ENCODE measurements at places on chromosomes 7 and 10. TPM values are rescaled to one million over a fixed set of nuclear protein-coding genes. Genes with fewer than 3 reads are reported as not detected.

Gene THSD7A
- 6.8 TPM for total RNA-seq

Gene RALA
- 13.6 TPM for total RNA-seq

Gene EGR2
- 6.8 TPM for total RNA-seq

DNA sequence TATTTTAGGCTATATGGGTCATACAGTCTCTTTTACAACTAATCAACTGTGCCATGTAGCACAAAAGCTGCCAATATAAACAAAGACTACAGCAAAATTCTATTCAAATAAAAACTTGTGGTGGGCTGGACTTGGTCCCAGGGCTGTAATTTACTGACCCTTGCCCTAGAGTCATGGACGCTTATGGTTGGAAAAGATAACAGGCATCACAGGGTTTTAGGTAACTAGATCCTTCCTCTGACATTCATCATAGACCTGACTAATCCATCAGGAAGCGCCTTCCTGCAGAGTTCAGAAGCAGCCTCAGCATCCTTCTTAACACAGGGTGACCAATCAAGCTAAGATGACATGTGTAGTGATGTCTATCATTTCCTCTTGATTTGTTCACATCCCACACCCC lies 40.2 kb upstream of the GPAM start:
- no peaks in the 10 kb centered on the region for H3K4me1 ChIP-seq
- DNase-seq, result no peak
- no peak overlapping the region for H3K27ac ChIP-seq
- no peak overlapping the region for H3K4me3 ChIP-seq
- H3K27me3 ChIP-seq, result no peaks in the 10 kb centered on the region

Measured in testis (tissue), 5 donors.